ENCODE measurements at places on chromosomes 6 and 20.

GRCh38 chr20:46174469-46175126, 56.5 kb downstream of the CD40 start:
- peak; percentile 74 for DNase-seq

DNA sequence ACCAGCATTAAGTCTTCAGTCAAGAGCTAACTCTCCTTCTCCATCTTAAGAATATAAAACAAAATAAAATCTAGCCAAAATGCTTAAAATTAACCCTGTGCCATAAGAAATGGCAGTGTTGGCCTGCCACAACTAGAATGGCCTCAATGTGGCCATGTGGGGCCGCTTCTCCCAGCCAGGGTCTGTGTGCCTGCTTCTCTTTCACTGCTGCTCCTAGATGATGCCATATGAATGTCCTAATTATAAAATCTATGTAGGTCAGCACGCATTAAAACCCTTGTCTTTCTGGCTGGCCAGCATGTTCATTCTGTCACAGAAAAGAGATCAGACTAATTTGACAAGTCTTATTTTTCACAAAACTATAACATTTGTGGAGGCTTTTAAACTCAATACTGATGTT, 102.6 kb downstream of the C6orf118 start:
- no peak for DNase-seq

GRCh38 chr20:3751675-3752385, 15.7 kb downstream of the ADISSP start:
- DNase-seq: peak; percentile 91

DNA sequence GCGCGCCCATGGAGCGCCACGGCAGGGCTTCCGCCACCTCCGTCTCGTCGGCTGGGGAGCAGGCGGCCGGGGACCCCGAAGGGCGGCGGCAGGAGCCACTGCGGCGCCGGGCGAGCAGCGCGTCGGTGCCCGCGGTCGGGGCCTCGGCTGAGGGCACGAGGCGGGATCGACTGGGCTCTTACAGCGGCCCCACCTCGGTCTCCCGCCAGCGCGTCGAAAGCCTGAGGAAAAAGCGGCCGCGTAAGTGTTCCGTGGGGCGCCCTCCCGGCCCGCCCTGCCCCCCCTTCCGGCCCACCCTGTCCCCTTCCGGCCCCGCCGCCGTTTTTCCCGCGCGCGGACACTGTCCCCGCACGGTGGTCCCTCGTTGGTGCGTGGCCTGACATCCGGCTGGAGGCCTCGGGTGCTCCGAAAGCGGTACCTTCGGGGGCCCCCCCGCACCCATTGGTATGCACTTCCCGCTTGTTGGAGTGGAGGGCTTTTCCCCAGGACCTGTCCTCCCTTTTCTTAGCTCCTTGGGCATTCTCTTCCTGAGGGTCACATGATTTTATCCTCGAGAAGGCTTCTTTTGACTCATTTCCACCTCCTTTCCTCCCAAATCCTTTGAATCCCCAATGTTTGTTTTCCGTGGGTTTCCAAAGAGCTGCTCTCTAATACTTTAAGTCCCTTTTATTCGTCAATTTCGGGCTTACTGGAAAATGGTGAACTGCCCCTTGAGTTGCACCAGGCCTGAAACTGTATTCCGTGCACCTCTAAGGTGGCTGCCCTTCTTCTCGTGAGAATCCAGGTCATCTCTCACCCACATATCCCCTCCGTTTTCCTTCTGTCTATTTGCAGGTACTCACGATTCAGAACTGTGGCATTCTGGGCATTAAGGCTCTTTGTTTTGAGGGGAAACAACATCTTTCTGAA, 556 bp downstream of the PANK2 start:
- no peak for DNase-seq

DNA sequence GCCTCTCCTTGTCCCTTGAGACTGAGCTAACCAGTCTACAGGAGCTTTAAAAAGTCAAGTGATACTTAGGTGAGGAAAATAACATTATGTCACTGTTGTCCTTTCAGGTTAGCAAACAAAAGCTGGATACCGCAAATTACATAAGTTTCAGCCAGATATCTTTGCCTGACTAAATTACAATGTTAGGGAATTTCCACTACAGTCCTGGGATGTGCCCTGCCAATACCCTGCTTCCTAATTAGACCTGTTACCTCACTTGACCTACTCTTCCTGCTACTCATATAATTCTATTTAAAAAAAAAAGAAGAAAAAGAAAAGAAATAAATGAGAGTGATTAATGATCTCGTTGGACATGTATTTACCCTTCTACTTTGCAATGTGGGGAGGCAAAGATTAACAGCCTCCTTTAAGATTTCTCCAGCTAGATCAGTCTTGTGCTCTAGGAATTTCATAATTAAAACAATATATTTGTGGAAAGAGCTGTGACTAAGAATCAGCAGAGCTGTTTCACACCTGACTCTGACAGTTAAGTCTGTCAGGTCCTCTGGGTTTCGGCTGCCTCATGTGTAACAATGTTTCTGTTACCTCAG, 318.9 kb downstream of the HDGFL1 start:
- DNase-seq: no peak

DNA sequence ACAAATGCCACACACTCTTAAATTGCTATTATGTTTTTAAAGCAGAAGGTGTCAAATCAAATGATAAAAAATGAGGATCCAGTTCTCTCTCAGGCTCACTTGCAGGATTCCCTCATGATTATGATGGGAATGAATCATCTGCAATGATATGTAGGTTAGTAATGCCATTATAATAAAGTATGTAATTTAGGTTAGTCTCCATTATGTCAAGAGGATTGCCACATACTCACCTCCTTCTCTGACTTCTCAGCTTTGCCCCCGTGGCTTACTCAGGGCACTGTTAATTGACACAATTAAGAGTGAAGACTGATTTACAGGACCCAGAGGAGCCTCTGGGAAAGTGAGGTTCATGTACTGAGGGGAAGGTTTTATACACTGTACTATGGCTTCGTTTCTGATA, 591.7 kb upstream of the NRSN1 start:
- no peak for DNase-seq

DNA sequence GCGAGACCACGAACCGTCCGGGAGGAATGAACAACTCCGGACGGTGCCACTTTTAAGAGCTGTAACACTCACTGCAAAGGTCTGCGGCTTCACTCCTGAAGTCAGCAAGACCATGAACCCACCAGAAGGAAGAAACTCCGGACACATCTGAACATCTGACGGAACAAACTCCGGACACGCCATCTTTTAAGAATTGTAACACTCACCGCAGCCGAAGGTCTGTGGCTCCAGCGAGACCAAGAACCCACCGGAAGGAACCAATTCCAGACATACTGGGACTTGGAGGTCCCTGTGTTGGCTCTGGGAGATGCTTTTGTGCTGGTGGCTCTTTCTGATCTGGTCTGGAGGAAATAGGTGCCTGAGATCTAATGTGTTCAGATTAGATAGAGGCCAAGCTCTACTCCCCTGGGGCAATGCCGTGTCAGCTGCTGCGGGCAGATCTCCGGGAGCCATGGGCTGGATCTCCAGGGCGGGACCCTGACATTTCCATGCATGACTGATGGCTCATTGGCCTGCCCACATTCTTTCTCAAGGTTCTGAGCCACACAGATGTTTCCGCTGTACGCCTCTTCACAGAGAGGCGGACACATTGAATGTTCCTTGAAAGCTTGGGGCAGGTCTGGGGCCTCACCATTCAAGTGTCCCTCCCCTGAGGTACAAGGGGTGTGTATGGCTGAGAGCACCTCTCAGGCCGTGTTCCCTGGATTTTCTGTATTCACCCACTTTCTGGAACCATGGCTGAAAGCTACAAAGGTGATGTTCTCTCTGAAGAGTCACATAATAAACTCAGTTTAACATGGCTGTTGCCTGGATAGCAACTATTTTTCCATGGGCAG, 29.3 kb downstream of the GMPR start:
- DNase-seq: no peak

All from NCI-H510A (cell line).